ENCODE measurements at places on chromosomes 2 and 18.

- no peak for DNase-seq
Measured at GRCh38 chr2:26382564-26382963, 19.2 kb upstream of the DRC1 start.

DNA sequence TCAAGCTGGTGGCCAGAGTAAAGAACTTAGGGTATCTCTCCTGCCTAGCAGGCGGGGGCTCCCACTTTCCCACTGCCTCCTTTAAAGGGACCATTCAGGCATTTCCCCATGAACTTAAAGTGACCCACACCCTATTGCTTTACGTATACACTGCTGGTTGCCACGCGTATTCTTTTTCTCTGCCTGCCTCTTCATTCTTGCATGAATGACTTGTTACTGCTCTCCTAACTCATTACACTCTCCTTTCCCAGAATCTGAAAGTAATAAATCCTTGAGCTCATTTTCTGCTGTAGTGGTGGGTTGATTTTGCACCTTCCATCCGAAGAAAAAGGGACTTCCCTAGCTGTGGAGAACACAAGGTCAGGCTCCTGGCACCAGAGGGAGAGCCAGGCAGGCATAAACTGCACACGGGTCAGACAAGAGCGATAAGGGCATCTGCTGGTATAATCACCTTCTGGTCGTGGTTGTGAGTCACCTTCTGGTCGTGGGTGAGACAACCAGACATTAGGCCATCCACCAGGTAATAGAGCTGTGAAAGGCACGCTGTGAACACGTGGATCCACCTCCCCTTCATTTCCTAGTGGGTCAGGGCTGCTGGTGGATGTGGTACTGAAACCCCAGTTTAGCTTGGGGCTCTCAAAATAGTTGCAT lies 950.3 kb downstream of the SOCS6 start:
- DNase-seq, result no peak

- no peak for DNase-seq
Measured at GRCh38 chr2:78351208-78351607, 674.3 kb upstream of the REG3G start.

GRCh38 chr18:58726671-58727070 lies 55.4 kb downstream of the MALT1 start:
- DNase-seq, result no peak

GRCh38 chr2:72980535-72981217 lies 63.4 kb downstream of the EMX1 start:
- DNase-seq, result no peak

GRCh38 chr2:40317046-40317445 lies 134.8 kb downstream of the SLC8A1 start:
- DNase-seq, result no peak

DNA sequence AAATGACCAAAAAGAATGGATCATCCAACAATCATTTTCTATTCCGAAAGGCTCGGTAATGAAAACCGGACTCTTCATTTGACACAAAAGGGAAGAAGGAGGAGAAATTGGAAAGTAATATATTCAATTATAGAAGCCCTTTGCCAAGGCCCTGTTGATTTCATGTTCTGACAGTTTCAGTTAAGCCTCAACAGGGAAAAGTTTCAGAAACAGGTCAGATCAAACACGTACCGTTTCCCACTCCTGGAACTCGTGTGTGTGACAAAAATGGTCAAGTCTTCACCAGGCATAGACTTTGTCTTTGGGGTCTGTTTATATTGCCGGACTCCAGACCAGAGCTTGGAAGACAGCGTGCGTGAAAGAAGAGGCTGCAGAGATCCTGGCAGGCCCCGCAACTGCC lies 101.3 kb upstream of the BCL2L11 start:
- no peak for DNase-seq

- no peak for DNase-seq
Measured at GRCh38 chr2:42566837-42567321, 1.6 kb upstream of the MTA3 start.

- peak; percentile 49 for DNase-seq
Measured at GRCh38 chr2:152189622-152190495, 14.3 kb upstream of the STAM2 start.

- DNase-seq, result peak; percentile 93
Measured at GRCh38 chr2:175167792-175168563, at the start of gene ATF2. Gene ATF2, minus strand, starts transcription at chr2:175168203. Its CDS starts 31,760 bp downstream, at chr2:175136443.

DNA sequence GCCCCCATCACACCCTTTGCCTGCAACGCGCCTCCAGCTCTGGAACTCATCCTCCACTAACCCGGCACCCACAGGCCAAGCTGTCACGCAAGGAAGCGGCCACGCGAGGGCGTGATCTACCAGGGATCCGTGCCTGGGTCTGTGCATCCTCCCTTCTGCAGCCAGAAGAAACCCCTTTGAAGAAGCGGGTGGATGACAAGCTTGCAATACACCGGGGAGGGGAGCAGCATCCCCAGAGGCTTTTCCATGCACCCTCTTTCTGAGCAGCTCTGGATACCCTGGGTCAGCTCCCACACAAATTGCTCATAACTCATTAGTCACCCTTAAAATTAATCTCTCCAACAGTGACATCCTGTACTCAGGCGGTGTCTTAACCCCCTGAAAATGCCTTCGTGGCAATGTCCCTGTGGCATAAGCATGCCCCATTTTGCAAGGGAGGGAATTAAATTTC lies 47.6 kb downstream of the PDCL3 start:
- DNase-seq, result peak; percentile 73

DNA sequence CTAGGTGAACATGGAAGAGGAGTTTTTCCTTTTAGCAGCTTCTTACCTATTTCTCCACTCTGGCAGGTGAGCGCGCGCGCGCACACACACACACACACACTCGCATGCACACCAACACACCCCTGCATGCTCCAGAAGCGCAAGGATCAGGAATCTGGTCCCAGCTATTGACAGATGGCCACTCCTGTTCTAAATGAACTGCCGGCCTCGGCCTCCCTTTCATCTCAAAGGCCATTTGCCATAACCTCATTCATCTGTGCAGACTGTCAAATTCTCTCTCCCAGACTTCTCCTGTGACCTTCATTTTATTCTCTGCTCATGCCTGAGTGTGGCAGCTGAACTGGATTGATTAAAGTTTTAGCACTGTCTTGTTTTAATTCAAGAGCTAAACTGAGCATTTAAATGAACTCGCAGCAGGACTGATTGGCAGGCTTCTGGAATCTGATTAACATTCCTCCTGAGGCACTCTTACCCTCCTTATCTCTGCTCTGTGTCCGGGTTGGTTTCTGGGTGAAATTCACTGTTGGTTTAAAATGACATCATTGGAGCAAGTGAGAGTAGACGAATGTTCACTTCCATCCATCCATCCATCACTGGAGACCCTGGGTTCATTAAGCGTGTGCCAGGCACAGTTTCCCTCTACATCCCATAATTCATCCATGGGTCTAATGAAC lies 58.8 kb downstream of the FECH start:
- no peak for DNase-seq

DNA sequence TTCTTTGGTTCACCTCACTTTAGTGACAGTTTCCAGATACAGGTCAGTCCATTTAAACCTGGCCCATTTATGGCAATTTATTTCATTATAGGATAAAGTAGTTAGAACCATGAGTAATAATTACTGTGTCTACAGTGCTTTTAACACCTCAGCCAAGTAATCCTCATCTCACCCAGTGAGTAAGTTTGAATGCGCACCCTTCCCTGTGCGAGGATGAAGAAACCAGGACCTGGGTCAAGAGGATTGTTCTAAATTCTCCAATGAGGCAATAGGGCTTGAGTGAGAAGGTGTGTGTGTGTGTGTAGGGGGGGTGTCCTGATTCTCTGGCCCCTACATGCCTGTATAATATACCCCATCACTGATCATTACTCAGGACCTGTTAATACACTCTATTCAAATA lies 854 bp upstream of the MYO1B start:
- no peak for DNase-seq

DNA sequence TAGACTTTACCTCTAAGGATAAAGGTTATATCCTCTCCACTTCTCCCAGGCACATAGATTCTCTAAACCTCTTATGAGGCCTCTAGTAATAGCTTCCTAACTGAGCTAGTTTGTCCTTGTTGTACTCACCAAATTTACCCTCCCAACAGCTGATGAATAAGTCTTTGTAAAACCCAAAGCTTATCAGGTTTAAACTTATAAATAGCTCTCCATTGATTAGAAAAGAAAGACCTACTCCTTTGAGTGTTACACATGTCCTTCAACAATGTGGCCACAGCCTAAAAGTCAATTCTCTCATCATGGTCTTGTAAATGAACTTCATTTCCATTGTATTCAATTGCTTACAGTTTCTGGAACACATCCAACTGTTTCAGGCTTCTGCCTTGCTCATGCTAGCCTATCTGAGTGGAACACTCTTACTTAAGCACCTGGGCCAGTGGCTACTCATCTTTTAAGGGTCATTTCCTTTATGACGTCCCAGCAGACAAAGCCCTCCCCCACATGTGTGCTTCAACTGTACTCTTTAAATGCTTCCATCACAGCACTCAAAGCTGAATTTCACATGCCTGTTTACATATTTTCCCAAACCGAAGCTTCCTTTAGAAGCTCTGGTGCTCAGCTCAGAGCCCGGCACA lies 131.6 kb downstream of the CDH2 start:
- DNase-seq, result no peak

DNA sequence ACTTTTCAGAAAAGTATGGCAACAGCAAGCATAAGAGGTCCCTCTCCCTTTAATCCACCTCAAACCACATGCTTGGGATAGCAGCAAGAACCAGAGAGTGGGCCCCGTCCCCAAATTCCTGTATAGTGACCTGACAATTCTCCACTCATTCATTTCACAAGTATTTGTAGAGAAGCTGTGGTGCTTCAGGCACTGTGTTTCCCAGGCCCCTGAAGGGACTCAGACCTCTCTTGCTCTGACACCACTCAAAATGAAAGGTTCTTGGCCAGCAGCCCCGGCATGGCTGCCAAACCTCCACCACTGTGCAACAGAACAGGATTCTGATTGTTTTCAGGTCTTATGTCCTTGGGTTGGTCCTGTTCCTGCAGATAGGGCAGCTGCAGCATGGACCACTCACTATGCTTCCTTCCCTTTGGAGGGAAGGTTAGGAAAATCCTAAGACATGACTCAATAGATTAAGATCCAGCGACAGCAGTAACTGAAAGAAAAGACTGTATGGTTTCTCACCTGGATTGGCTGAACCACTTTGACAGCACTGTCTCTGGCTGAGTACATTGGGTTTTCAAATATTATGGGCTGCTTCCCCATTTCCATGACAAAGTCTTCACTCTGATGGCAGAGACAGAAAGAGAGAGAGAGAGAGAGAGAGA lies 67.6 kb downstream of the DHRS9 start:
- no peak for DNase-seq

GRCh38 chr2:32647180-32647651 lies 19.4 kb downstream of the TTC27 start:
- no peak for DNase-seq

- no peak for DNase-seq
Measured at GRCh38 chr2:104938231-104938941, 84.5 kb downstream of the POU3F3 start.

GRCh38 chr18:48649231-48649630 lies 110.4 kb downstream of the CTIF start:
- no peak for DNase-seq

DNA sequence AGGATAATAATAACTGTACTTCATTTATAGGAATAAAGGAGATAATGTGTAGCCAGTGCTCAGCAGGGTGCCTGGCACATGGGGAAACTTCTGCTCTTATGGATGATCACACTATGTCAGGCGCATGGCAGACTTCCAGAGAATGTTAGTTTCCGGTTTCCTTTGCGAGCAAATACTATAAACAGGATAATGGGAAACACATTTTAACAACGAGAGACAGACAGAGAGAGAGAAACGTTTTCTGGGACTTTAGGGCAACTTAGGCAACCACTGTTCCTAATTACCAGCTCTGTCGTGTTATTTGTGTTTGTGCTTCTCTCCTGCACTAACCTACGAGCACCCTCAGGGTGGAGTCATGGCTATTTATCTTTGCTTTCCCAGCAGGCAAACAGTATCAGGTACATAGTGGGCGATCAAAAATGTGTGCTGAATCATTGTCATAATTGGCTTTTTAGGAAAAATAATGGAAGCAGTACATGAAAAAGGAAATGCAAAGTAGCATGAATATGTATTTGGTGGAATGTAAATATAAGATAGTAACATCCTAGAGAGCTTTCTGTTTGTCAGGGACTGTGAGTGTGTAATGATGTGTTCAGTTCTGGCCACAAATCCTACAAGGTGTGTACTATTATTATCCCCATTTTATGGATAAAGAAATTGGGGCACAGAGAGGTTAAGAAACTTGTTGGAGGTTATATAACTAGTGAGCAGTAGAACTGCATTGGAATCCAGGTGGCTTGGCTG lies 36.8 kb upstream of the IGFBP2 start:
- no peak for DNase-seq

DNA sequence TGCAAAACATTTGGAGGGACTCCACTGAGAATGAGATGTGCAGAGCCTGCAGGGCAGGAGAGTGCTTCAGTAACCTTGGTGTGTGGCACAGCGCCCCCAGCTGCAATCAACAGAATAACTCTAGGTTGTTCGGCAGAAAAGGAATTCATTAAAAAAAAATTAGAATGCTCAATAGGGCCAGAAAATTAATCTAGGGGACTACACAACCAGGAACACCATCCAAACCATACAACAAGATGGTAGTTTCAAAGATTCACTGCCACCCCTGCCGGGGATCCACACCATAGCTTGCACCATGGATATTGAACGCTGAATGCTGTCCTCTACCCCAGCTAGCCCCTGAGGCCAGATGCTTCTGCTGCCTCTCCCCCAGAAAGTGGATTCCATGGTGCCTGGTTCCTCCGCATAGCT lies 50.1 kb downstream of the THUMPD2 start:
- DNase-seq, result no peak

DNA sequence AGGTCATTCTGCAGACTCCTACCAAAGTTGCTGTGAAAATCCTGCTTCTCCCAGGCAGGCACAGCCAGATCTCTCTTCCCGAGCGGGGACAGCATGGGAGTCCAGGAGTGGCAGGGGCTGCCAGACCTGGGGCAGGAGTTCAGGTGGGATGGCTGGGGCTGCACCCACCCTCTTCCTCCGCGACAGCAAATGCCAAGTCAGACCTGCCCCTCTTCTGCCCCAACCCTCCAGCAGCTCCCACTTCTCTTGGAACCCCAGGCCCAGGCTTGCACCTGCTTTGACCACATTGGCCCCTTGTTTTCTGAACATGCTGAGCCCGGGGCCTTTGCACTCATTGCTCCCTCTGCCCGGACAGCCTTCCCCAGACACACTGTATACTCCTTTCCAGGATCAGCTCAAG lies 288.2 kb upstream of the HS6ST1 start:
- no peak for DNase-seq

GRCh38 chr2:54767921-54768320 lies 44.5 kb downstream of the EML6 start:
- DNase-seq, result no peak

DNA sequence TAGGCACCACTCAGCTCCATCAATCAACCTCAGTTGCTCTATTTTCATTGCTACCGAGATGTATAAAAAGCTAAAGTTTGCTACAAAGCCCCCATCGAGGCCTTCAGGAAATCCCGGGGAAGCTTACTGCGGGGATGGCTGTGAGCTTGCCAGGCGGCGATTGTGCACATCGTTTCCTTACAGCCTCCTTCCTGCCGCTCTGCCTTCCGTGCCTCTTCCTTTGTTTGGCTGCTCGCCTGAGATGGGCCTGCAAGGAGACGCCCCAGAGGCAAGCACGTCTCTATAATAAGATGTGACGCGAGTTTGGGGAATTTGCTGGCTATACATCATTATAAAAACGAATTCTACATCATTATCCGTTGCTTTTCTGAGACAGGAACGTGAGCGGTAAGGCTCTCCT lies 41.6 kb downstream of the DHRS9 start:
- DNase-seq, result no peak

- no peak for DNase-seq
Measured at GRCh38 chr18:7980136-7980535, 413.0 kb downstream of the PTPRM start.

Measured in anterior cingulate cortex (tissue), 58 donors.